ENCODE measurements at places on chromosomes 1 and 21.

DNA sequence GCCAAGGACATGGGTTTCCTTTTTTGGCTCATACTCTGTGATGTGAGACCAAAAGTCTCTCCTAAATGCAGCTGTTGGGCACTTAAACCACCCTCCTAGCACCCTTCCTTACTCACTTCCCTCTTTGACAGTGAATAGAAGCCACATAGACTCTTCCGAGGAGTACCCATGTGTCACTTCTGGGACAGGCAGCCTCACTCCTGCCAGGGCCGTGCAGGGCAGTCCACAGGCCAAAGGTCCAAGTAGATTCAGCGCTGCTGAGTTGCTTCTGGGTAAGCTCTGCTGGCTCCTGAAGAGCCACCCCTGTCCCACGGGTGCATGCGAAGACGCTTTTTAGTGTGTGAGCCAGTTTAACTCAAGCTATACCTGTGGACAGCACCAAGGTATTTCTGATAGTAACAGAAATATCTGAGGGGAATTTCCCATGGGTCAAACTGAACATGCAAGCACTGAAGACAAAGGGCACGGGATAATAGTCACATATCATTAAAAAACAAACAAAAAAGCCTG lies 36.8 kb upstream of the BMP8B start:
- DNase-seq, result peak; percentile 26

DNA sequence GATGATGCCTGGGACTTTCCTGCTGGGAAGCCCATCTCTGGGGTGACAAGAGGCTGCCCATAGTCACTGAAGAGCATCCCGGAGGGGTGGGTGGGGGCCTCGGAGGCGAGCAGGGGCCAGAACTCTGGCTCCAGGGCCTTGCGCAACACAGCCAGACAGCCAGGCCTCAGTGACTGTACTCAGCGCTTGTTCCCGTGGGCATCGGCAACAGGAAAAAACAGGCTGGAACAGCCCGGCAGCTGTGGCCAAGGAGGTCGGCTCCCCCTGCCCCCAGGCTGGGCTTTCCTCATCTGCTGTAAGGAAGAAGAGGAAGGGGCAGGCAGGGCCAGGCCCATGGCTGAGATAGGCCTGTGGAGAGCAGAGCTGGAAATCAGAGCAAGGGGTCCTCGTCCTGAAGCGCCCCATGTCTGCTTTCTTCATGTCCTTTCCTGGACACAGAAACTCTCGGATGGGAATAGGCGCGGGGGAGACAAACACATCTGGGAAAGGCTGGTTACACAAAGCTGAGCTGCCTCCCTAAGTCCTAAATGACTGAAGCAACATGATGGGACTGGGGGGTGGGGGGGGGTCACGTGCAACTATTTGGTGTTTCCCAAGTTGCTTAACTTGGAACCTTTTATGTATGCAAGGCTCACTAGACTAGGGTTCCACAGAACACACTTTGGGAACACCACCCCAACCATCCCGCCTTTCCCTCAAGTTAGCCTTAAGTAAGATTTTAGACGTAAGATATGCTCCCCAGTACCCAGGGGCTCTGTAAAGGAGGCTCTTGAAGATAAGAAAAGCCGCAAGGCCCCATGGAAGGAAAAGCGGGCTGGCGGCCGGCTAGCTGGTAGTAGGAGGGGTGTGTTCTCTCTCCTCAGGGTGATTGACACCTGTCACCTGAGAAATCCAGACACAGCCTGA lies 30.7 kb downstream of the HSPG2 start:
- DNase-seq, result no peak

- no peak for DNase-seq
These were observed 23.7 kb downstream of the UROD start for GRCh38 chr1:45035631-45036301.

DNA sequence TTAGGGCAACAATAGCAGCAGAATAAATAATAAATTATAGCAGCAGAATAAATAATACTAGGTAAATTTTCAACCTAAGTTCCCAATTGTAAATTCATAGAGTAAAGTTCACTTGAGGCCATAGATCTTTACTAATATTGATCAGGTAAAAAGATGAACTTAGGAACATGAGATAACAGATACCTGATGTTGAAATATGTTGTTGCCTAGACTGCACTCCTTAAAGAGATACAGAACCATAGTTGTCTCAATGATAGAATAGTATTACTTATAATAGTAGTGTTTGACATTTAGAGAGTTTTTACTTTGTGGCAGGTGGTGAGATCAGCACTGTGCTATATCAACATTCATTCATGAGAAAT lies 378 bp upstream of the F13B start:
- DNase-seq, result no peak

DNA sequence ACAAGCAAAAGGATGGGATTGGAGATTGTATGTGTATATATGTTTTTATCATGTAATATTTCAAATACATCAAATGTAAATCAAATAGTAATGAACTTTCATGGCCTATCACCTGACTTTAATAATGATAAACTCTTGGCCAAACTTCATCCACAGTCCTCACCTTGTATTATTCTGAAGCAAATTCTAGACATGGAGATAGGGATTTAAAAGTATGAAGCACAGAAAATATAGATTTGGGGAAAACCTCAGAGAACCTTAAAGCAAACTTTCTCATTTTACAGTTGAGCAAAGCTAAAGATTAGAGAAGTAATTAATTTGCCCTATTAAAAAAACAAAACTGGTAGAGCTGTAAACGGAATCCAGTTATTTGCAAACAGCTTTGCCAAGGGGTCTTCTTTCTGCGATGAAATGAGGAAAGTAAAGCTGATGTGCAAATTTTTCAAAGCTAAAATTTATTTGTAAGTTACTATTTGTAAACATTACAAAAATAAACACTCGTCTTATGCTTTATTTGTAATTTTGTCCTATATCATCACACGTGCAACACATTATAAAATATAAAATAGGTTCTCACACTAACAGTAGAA lies 19.9 kb upstream of the KIF14 start:
- no peak for DNase-seq

- peak; percentile 61 for DNase-seq
These were observed 41.7 kb downstream of the PTGFRN start for GRCh38 chr1:116951200-116951935.

GRCh38 chr1:36729716-36730510 lies 247.2 kb upstream of the CSF3R start:
- no peak for DNase-seq

GRCh38 chr1:63323865-63324778 lies 1.8 kb downstream of the FOXD3 start:
- DNase-seq, result no peak

DNA sequence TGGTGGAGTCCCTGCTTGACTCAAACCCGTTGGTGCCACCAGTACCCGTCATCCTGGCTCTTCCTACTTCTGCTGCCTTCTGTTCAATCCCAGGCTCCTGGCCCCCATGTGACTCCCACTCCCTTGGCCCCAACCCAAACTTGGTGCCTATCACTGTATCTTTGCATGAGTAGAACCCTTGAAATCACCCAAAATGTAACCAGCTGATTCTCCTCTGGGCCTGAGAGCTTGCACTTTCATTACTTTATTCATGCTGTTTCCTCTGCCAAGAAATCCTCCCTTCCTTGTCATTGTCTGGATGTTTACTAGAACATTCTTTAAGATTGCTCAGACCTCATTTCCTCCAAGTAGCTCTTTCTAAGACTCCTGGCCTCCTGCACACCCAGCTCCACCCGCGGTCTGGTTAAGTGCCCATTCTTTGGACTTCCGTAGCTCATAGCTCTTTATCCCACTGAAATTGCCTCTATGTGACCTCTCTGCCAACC lies 15.7 kb downstream of the PTAFR start:
- DNase-seq, result peak; percentile 28

- no peak for DNase-seq
These were observed 31.8 kb downstream of the RABIF start for GRCh38 chr1:202857136-202857610.

GRCh38 chr1:228465141-228465540 lies 22.0 kb upstream of the RNF187 start:
- no peak for DNase-seq

DNA sequence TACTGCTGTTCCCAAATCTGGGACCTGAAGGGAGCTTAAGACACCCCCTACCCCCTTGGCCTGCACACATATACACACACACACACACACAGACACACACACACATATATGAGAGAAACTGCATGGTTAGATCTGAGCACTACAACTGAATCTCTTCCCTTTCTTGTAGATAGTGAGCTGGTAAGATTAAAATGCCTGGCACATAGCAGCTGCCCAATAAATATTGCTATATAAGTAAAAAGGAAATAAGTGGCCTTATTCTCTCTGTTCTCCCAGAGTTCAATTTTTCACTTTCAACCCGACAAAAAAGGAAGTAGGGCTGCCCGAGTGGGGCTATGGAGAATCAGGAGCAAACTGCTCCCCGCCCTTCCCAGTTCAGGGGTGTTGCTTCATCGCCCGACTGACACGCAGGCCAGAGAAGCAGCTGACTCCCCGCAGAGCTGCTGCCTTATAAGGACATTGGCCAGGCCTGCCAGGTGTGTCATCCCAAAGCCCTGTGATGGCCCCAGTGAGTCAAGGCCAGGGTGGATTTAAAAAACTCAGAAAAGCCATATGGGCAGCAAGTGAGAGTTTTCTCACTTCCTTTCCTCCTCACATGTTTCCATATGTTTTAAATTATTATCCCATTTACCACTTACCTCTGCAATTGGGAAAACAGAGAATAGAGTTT lies 106.5 kb upstream of the SLC44A3 start:
- DNase-seq, result peak; percentile 98

DNA sequence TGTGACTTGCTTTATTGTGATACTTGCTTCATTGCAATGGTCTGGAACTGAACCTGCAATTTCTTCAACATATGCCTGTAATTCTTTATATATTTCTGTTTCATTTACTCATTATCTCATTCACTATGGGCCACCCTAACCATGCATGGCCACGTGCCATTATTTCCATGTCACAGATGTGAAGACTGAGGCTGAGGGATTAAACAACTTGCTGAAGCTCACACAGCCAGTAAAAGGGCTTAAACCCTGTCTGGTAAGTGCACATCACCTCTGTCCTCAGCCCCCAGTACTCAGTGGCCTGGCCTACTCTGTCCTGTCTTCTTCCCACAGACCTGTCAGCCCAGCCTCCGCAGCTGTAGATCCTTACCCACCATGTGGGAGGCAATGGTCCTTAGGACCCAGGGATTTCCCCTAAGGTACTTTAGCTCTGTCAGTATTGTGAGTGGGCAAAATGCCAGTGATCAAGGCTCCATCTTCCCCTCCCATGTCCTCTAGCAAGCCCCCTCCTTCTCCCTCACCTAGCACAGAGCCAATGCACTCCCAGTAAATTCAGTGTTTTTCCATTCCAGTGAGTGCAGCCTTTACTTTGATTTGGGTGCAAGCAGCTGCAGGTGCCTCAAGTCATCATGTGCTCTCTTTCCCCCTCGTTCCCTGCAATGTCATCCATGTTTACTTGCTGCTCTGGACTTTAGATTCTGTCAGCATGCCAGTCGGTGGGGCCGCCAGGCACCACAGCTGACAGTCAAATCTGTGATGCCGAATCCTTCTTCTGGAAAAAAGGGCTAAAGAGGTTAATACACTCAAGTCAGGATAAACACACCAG lies 228.2 kb upstream of the PROX1 start:
- DNase-seq, result no peak

DNA sequence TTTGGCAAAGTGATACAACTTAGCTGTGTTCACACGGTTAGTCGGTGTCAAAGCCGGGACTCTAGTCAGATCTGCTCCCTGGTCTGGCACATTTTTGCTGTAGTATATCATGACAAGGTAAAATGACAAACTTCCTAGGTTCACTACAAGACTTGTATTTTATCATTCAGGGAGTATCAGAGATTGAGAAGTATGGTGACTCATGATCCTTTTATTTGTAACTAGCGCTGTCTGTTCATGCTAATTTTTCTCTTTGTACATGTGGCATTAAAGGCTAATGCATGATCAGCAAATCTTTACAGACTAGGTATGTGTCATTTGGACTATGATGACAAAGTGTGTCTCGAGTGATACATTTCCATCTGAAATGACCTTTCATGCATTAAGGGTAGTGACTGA lies 326.7 kb downstream of the SIPA1L2 start:
- no peak for DNase-seq

DNA sequence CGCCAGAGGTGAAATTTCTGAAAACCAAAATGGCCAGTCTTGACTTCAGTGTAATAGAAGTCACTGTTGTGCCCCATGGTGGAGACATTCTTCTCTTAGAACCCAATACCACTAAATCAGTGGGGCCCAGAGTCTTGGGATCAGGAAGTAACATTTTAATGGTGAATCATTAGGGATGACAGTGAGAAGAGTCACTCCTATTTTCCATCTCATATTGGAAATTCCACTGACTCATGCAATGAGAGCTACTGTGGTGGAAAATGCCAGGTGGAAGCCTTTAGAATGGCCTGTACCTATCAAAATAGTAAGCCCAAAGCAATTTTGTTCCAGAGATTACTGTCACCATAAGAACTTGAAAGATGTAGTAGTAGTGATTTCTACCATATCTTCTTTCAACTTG lies 20.6 kb upstream of the PPM1J start:
- DNase-seq, result peak; percentile 12

DNA sequence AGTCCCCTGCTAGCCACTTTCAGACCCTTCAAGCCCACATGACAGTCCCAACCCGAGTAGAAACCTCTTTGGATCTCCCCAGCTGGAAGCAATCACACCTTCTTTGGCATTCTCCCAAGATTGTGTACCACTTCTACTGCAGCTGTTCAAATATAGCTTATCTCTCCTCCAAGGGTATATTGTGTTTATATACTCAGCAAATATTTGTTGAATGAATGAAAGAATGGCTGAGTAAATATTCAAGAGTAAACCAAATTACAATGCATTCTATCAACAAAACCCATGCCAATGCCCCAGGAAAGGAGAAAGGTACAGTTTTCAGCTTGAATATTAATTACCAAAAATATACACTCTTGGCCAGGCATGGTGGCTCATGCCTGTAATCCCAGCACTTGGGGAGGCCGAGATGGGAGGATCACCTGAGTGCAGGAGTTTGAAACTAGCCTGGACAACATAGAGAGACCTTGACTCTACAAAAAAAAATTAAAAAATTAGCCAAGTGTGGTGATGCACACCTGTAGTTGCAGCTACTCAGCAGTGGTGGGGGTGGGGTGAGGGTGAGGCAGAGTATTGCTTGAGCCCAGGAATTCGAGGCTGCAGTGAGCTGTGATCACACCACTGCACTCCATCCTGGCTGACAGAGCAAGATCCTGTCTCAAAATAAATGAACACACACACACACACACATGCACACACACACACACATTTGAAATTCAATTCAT lies 68.5 kb downstream of the NIBAN1 start:
- no peak for DNase-seq

GRCh38 chr1:36966242-36966641 lies 68.1 kb downstream of the GRIK3 start:
- DNase-seq, result no peak

DNA sequence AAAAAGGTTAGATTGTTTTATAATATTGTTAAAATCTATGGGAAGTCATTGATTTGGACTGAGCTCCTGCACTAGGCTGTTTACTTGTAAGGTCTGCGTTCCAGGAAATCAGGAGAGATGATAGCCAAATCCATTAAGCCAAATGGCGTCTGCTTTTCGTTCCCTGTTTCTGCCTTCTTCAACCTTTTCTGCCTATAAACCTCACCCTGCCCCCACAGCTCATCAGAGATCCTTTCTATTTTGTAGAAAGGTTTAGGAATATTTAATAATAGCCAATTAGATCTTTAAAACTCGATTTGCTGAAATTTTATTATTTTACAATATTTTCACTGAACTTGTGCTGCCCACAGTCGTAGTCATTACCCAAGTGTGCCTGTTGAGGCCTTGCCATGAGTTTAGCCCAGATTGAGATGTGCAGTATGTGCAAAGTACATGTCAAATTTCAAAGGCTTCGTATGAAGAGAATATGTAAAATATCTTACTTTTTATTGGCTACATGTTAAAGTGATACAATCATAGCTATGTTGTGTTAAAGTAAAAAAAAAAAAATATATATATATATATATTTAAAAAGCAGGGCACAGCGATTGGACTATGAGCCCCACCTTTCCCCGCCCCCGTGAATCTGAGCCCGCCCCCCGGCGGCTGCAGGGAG lies 444 bp upstream of the IARS2 start:
- DNase-seq, result no peak
